ENCODE measurements at places on chromosomes 1 and 21.
A peak's percentile ranks its signal among the peaks of the same experiment; 100 is the strongest.

GRCh38 chr1:23114424-23115079 is 54.1 kb downstream of the LUZP1 start:
- no peak for DNase-seq

- peak; percentile 55 for DNase-seq
Observed at GRCh38 chr1:42456754-42457089, 379 bp downstream of the PPCS start.

DNA sequence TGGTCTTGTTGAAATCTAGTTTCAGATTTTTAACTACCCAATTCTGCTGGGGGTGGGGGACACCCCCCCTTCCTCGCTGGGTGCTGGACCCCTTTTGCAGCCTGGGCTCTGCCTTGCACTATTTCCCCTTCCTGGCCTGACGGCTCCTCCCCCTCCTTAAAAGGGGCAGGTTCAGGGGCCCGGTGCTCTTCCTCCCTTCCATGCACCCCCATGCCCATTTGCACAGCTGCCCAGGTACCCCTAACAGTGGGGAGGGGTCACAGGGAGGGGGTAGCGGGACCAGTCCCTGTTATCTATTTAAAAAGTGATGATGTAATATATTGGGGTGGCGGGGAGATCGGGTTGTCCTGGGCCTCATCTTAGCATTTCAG is 15.3 kb downstream of the ZBTB7B start:
- no peak for DNase-seq

DNA sequence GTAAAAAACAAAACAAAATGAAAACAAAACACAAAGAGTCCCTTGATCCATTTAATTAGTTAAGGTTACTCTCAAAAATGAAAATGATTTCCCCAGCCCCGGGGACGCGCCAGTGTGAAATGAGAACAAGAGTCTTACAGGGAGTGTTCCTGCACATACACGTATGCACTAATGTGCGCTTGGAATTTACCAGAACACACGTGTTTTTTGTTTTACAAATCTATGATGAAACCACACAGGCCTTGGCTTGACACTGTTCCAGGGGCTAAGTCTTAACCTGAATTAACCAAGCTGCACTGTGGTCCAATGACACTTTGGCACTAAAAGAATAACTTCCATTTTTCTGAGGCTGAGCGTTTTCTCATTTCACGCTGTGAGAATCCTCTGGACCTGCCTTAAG is 63.7 kb downstream of the SLC45A1 start:
- peak; percentile 76 for DNase-seq

DNA sequence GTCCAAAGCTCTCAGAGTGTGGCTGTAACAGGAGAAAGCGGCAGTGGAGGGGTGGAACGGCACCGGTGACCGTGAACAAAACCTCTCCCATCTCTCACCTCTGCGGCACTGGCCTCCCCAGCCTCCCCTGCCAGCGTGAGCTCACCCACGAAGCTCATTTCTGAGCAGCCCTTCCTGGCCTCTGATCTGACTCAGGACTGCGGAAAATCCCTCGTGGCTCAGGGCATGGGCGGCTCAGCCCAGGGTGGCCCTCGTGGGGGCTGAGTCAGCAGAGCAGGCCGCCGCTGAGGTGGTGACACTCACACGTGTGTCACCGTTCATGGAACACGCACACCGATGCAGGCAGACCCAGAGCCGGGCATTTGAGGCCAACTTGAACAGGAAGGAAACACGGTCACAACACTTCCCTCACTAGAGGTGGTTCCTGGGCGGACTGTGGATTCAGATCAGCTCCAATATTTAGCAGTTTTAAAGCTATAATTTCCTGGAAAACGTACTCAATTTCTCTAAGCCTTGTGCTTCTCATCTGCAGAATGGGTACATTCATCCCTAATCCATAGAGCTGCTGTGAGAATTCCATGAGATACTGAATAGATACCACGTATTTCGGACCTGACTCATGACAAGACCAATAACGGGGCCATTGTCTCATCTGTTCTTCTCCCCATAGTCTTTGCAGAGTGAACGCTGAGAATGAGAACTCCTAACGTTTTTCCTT is 115.0 kb upstream of the TMPRSS2 start:
- DNase-seq, result peak; percentile 65

DNA sequence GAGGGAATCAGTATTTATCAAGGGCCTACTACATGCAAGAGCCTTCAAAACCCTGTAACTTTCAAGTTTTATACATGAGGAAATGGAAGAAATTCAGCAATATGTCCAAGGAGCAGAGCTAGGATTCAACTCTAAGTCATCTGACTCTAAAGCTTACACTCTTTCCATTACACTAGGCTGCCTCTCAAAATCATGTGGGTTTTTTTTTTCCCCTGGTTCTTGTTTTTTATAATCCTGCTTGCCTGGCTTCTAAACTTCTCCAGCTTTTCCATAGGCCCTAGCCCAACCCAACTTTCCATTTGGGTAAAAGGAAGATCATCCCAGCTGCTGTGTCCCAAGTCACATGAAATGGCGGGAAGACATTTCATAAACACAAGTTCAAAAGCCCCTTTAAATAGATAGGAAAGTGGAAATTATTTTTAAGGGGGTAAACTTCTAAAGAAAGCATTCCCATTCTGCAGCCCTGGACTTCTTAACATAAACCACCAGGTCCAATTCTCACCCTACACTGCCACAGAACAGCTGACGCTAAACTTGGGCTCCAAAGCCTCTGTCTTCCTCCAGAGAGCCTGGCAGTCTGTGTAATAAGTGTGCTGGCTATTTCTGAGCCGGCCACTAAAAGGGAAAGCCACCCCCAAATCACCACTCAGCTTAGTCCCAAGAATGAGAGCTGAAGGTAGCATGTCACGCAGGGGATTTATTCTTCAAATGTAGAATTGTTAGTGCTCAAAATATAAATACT is 46.9 kb downstream of the ITPKB start:
- DNase-seq, result no peak

DNA sequence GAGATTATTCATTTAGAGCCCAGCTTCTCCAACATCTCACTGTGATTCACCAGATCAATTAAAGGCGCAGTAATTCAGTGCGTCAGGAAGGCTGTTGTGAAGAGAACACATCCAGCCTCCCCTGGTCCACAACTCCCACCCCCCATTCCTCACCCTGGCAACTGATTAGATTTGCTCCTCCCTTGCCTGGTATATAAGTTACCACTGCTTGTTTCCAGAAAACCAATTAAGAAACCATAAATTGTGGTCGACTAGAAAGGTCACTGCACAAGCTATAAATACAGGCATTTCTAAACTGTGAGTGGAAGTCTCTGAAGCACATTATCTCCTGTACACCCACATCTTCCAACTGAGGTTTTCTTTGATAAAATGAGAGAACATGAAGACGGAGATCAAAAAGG is 41.9 kb downstream of the FAM163A start:
- no peak for DNase-seq

DNA sequence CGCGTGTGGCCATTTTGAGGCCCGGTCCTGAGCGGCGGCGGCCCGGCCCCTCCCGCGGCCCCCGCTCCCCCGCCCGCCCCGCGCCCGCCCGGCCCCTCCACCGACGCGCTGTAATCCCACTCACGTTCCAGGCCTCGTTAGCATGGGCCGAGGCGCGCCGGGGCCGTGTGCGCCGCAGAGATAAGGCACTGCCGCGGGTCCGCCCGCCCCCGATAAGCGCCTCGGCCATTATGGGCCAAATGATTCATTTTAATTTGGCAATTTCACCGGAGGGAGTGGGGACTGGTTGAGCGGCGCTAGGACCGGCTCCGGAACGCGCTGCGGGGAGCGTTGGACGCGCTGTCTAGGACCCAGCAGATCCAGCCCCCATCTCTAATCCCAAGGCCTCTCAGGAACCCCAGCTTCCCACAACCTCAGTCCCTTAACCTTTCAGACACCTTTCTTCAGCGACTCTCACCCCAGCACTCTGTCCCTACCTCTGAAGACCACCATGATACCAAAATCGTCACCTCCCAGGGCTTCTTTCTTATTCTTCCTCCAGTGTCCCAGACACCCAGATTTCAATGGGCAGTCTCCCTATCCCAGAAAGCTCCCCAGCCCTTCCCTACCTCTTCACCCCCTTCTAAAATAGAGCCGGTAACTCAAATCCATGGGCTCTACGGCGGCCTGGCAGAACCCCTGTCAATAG is at the start of gene TAL1:
TAL1 (minus strand) TSS at position 39 of the 688 bp plus-strand sequence. CDS start 6,337 bp downstream, outside the sequence.
- DNase-seq, result no peak

DNA sequence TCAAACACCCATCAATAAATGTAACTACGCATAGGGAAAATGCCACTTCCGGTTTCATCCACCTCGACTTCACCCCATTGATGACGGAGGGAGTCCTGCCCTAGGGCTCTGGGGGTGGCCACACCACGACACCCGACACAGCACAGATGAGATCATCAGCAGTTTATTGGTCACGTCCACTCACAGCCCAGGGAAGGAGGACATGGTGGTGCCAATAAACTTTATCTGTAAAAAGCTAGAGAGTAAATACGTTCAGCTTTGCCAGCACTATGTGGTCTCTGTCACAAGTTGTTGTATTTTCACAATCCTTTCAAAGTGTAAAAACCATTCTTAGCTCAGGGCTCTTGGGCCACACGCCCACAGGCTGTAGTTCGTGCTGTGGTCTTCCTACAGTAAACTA is 16.3 kb downstream of the SETD4 start:
- DNase-seq, result no peak

GRCh38 chr1:99691175-99691574 is 45.3 kb downstream of the PALMD start:
- peak; percentile 30 for DNase-seq

GRCh38 chr1:116179419-116179818 is 68.2 kb downstream of the MAB21L3 start:
- no peak for DNase-seq

DNA sequence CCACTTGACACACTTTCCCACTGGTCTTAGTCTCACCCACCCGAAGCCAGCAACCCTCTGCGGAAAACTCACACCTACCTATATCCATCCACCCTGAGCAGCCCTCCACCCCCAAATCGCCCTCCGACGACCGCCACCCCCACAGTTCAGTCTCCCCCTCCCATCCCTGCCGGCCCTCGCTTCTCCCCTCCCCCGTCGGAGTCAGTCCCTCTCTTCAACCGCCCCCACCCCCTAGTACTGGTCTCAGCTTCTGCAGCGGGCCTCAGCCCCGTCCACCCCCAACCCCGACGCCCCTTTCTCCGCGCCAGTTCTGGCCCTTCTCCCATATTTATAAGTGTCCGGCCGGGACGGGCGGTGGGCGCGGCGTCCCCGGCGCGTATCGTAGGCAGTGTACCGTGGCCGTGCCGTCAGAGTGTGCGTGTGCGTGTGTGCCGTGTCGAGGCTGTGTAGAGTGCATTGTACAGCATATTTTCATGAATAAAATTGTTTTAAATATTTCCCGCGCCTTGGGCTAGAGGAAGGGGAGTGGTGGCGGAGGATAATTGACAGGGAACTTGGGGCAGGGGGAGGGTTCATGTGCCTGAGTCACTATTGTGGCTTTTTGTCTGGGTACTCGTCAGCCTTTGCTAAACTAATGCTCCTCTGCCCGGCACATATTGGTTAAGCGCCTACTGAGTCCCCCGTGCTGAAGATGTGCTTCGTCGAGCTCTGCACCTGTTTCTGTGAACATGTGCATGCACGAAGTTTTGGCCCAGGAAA is 22.0 kb downstream of the FOXO6 start:
- peak; percentile 54 for DNase-seq

DNA sequence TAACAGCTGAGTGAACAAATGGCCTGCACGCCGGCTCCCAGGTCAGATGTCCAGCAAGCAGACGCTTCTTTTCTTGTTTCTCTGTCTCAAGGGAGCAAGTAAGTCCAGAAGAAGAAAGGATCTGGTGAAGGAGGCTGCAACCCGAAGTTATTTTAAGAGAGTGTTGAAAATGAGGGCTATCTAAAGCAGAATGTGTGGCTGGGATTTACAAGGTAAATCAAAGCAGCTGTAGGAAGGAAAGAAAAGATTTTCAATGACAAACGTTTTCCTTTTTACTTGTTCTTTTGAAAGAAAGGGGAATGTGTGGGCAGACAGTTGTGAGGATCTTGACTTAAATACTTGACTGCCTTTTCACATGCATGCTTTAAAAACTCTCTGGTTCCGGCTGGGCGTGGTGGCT is 311.5 kb downstream of the KIF26B start:
- DNase-seq, result peak; percentile 7

DNA sequence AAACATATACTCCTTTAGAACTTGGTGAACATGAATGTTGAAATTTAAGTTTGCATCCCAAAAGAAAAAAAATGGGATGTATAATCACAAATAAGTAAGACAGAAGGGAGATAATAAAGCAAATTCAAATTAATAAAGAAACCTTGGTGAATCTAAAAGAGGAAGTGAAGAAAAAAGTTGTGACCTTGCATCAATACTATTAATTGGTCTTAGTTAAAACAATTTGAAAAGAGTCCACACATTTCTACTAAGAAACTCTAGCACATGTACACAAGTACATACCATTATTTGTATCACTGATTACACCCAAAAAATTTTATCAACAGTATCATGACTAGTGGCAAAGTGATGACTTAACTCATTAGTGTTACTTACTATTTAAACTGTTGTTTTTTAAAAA is 80.4 kb upstream of the SCYL3 start:
- no peak for DNase-seq

DNA sequence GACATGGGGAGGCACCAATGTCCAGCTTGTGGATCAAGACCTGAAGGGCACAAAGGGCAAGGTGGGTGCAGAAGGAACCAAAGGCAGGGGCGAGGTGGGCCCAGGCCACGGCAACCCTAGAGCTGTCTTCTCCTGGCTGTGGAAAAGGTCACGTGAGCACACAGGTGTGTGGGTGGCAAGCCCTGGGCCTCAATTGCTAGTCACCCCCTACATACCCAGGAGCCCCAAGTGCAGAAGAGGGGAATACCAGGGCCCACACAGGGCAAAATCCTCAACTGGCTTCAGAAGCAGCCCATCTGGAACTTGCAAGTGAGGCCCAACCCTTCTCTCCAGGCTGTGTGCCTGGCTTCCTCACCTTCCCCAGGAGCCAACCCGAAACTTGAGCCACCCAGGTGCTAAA is 25.6 kb downstream of the ZBTB17 start:
- no peak for DNase-seq

- no peak for DNase-seq
Observed at GRCh38 chr1:10325521-10325920, 73.3 kb upstream of the PGD start.

GRCh38 chr1:205700865-205701401 is 20.6 kb upstream of the SLC45A3 start:
- DNase-seq, result peak; percentile 28

GRCh38 chr1:63023171-63023570 is 239.2 kb downstream of the ATG4C start:
- no peak for DNase-seq

DNA sequence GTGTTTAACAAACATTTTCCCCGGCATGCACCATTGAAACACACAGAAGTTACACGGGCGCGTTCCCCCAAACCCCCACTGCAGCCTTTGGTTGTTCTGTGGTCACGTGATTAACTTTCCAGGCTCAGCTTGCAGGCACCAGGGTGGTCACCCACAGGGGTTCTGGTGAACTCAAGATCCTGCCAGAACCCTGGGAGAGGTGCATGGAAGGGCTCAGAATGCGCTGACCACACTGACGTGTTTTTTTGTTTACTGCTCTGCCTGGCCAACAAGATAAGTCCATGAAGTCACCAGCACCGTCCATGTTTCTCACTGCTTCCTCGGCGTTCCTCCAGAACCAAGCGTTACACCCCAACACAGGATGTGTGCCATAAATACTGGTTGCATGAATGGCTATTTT is 229.5 kb upstream of the VAMP3 start:
- DNase-seq, result no peak

GRCh38 chr1:232728507-232729263 is 76.5 kb upstream of the MAP10 start:
- DNase-seq, result peak; percentile 95

- no peak for DNase-seq
Observed at GRCh38 chr21:46160907-46161632, 5.7 kb upstream of the FTCD start.
